ENCODE measurements at places on chromosomes 13 and 19.

DNA sequence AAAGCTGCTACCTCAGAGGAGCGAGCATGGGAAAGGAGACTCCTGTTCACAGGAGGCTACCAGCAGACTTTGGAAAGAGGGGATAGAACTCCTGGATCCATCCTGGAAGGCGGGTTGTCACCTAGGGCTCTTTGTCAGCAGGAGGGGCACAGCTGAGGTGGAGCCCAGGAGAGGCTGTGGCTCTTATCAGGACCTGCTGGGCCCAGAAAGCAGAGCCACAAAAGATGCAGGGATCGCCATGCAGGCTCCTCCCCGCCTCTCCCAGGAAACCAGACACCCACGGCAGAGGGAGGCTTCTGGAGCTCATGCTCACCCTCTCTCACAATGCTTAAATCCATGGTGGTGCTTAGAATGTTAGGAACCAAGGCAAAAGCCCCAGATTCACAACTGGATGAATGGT is 994.2 kb downstream of the UQCRFS1 start:
- no peak for DNase-seq

DNA sequence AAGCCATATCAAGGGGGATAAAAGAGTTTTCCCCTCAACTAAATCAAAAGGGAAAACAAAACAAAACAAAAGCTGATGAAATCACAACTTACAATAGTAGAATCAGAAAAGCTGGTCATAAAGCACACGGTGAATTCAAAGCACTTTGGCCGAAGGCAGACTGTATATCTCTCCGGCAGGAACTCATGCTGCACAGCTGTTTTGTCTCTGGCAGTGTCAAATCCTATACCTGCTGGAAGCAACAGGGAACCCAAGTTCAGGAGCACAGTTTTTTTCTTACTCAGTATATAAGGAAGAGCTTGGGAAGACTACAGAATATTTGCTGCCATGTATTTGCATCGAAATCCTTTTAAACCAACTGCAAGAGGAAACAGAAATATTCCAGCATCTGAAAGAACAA is 213.7 kb downstream of the RFC3 start:
- DNase-seq, result no peak

GRCh38 chr19:50794074-50794875 is 4.1 kb downstream of the ACP4 start:
- peak; percentile 33 for DNase-seq

- DNase-seq, result no peak
These were observed 23.8 kb upstream of the VSTM2B start for GRCh38 chr19:29501816-29502580.

DNA sequence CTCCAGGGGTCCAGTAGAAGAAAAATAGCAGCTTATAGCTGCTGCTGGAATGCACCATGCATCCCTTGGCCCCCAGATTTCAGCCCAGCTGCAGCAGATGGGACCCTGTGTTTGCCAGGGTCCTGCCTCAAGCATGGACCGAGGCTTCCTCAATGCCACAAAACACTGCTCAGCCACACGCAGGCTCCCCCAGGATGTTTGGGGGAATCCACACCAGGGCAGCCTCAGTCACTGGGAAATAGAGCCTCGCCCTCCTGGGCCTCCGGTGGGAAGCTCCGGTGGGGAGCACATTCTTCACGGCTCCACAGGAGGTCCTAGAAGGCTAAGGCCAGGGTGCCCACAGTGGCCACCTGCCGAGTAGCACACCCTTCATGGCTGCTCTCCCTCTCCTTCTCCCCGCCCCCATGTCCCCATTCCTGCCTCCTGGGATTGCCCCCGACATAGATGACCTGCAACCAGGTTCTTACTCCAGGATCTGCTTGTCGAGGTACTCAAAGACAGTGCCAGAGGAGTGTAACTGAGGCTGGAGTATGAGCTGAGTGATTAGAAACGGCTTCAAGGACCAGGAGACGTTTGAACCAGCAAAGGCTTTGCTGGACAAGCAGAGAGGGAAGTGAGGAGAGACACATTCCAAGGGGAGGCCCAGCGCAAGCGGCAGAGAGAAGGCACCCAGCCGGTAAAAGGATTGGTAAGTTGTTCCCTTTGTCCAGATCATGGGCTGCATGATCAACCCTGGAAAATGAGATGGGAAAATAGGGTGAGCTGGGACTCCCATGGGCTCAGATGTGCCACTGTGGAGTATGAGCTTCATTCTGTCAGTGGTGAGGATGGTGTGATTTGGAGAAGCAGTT is 110.7 kb upstream of the UQCRFS1 start:
- DNase-seq, result no peak

GRCh38 chr13:101425623-101426022 is 9.3 kb upstream of the NALCN start:
- no peak for DNase-seq

Data from fibroblast of skin of right biceps (primary cell).